ENCODE measurements at places on chromosomes 7 and 10. TPM values are rescaled to one million over a fixed set of nuclear protein-coding genes. Genes with fewer than 3 reads are reported as not detected.

CPA4 gene
- total RNA-seq = 2.3 TPM

INMT gene
- 131 TPM for total RNA-seq

LAMB1 gene
- total RNA-seq = 303 TPM

SPDYE9 gene
- total RNA-seq = not detected

NPS gene
- total RNA-seq = not detected

TLX1 gene
- not detected for total RNA-seq

INHBA gene
- 40.4 TPM for total RNA-seq

ITPRID1 gene
- not detected for total RNA-seq

MCU gene
- total RNA-seq = 25.5 TPM

VSTM2A gene
- not detected for total RNA-seq

PAPOLB gene
- total RNA-seq = 0.98 TPM

PTN gene
- 5.6 TPM for total RNA-seq

GNAI1 gene
- 65.8 TPM for total RNA-seq

MMP21 gene
- 0.31 TPM for total RNA-seq

OR2A42 gene
- 0.27 TPM for total RNA-seq

ADAM12 gene
- total RNA-seq = 5.8 TPM

PNLIP gene
- 2.8 TPM for total RNA-seq

- DNase-seq = no peak
These were observed 28.6 kb downstream of the SMKR1 start for GRCh38 chr7:129530795-129531391.

DNA sequence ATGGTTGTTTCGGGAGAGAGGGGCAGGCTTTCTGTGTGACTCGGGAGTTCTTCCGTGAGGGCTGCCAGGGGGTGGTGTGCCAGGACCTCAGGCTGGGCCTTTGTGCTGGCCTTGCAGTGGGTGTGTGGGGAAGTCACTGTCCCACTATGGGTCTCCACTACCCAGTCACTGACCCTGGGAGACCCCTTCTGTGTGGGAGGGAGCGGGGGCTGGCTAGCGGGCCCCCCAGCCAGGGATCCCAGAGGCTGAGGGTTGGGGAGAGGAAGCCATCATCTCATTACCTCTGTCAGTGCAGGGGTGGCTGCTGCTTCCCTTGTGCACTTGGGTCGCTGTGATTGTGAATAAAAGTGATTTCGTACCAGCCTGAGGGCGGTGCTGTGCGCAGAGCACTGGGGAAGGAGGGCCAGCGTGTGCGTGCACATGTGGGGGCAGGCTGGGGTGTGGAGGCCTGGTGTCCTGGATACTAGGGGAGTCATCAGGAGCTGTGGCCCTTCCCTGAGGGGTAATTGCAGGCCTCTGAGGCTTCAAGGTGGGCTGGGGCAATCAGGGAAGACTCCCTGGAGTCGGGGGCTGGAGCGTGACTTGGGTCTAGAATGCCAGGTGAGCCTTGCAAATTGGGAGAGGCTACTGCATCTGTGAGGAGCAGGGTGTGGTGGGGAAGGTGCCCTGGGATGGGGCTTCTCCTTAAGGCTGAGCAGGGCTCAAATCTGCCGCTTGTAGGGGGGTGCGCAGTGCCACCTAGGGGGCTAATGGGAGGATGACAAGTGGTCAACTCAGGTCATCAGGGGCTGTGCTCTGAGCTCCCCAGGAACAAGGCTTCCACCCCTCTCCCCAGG, 98.9 kb downstream of the NEURL1 start:
- DNase-seq = no peak

DNA sequence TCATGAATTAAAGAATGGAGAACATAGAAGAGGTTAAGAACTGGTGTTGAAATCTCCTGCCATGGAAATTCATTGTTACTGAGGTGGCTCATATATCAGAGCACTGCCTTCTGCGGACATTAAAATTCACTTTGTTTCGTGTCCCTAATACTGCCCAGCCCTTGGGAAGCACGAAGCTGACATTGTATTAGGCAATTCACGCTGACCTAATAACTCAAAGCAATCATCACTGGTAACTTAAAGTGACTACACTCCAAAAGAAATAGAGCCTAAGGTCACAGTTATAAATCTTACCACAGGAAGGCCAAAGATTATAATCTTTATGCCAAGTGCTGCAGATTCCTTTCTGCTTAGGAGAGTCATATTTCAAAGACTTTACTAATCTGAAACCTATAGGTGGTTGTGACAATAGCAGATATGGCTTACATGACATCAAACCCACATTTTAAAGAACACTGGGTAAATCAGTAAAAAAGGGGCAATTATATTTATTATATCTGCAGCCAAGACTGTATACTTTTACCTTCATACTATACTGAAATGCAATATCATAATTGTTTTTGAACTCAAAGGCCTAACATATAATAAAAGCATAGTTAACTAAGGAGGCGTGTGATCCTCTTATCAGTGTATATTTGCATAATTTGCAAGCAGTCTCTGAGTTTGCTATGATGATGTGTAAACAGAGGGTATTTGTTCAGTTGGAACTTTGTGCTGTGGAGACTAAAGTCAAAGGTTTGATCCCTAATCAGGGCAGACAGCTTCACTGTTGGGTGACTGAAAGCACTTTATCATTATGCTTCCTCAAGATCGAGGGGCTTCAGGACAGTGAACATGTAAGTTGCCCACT, 51.9 kb upstream of the CAPZA2 start:
- DNase-seq = no peak

DNA sequence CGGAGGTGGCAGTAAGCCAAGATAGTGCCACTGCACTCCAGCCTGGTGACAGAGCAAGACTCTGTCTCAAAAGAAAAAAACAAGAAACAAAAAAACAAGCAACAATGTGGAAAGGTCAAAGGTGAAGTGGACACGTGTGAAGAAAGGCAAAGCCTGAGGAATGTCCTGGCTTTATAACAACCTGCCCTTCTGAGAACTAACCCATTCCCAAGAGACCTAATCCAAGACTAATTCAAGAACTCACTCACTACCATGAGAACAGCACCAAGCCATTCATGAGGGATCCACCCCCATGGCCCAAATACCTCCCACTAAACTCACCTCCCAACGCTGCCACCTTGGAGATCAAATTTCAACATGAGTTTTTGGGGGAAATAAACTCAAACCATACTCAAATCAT, 47.5 kb upstream of the KIF5B start:
- DNase-seq = no peak

GRCh38 chr10:35937546-35937945, 295.4 kb upstream of the FZD8 start:
- no peak for DNase-seq

DNA sequence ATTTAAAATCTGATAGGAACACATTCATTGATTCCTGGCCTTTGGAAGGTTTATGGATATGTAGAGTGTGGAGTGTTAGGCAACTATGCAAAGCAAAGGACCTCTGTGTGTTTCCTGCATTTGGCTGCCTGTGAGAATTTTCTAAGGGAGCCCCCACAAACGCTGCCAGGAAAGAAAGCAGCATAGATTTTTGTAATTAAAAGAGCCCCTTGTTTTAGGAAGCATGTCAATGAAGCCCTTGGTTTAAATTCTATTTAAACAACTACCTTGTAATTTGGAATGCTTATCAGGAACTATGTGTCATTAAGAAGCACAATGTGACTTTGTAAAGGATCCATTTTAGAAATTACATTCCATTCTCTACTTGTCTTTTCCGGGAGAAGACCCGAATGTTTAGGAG, 742.5 kb downstream of the NXPH1 start:
- DNase-seq = no peak

- DNase-seq = no peak
These were observed 91.5 kb downstream of the CTTNBP2 start for GRCh38 chr7:117781707-117782106.

DNA sequence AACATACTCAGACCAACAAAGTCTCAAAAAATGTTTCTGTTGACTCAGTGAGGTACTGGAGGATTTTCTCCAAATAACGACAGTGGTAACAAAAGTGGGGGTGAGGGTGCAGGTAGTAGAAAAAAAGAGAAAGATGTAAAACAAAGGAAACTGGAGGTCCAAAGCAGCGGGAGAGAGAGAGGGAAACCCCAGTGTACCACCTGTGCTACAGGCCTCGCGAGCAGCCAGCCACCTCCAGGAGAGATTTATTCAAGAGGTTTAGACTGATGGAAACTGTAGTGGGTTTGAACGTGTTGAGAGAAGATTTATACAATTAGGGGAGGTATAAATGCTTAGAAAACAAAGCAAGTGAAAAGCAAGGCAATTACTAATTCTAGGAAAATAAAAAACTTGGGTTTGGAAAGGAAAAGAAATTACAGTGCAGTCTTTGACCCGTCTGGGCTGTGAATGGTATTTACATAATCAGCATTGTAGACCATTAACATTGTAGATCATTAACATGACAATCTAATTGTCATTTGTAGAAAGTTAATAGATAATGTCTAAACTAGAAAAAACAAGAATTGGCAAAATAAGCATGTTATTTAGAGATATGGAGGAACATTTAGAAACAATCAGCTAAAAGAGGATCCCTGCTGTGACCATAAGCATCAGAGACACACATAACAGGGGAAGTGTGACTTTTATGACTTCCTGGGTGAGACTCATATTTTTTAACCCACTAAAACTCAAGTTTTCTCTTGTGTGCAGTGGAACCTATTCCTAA, 180.0 kb downstream of the RELN start:
- no peak for DNase-seq

DNA sequence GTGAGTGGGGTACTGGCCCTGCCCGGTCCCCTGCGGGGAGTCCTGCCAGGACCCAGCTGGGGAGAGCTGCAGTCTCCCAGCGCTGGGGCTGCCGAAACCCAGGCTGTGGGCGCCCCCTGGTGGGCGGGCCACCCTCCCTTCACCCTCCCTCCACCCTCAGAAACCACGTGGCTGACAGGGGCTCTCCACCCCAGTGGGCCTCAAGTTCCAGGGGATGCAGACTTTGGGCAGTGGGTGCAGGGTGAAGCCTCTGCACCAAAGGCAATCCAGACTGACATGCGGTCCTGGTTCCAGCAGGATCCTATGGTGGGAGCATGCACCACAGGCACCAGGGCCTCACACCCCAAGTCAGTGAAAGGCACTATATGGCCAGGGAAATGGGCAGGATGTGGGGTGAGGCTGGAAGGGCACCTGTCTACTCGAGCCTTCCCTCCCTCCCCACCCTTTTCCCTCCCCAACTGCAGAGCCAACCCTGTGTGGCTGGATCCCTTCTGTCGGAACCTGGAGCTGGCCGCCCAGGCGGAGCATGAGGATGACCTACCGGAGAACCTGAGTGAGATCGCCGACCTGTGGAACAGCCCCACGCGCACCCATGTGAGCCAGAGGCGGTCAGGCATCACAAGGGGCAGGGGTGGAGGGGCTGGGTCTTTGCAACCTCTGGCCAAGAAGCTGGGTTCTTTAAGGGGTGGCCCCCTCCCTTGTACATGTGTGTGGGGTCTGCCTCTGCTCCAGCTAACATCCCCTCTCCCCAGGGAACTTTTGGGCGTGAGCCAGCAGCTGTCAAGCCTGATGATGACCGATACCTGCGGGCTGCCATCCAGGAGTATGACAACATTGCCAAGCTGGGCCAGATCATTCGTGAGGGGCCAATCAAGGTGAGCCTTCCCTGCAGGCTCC, 38.8 kb downstream of the PSAP start:
- peak; percentile 85 for DNase-seq

GRCh38 chr7:154789404-154789803, 213.5 kb downstream of the PAXIP1 start:
- DNase-seq = no peak

- DNase-seq = no peak
These were observed 468.3 kb upstream of the GALNT17 start for GRCh38 chr7:70663680-70664079.

DNA sequence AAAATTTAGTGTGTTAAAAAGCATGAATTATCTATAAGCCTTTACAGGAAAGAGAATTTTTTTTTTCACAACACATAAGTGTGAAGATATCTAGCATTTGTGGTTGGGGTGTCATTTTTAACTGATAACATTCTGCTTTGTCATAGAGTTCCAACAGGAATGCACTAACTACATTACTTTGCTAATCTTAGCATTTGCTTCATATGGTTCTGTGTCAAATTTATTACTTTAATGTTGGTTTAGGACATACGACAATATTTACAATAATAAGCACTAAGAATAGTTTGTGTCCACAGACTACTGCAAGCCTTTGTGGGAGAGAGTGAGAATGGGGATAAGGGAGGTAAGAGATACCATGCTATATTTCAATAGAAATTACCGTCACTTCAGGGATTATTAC, 40.6 kb upstream of the MAGI2 start:
- no peak for DNase-seq

- DNase-seq = no peak
These were observed 49.4 kb downstream of the ARHGAP22 start for GRCh38 chr10:48555310-48556042.

DNA sequence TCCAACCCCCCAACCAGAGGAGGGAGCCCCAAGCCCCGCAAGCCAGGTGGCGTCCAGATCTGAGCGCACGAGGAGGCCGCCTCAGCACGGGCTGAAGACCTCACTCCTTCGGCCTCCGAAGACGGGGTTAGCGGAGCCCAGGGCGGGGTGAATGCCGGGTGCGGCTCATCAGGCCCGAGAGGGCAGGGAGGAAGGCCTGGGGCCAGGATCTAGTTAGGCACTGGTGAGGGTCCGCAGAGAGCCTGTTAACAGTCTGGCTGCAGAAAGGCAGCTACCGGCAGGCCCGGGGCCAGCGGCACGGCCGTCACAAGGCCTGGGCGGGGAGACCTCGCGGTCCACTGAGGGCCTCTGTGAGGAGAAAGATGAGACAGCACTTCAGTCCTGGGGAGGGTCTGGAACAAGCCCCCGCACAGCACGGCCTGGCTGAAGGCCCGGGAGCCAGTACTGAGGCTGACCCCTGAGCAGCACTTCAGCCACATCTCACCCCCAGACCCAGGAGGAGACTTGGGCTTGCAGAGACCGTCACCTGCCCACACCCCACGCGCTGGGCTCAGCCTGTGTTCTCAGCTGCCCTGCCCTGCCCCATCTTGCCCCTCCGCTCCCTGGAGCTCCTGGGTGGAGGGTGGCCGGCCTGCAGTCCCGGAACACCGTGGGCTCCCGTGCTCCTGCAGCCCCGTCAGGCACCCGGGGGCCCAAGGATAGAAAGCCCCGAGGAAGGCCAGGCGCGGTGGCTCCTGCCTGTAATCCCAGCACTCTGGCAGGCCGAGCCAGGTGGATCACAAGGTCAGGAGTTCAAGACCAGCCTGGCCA, 193.2 kb downstream of the ELFN1 start:
- DNase-seq = no peak

DNA sequence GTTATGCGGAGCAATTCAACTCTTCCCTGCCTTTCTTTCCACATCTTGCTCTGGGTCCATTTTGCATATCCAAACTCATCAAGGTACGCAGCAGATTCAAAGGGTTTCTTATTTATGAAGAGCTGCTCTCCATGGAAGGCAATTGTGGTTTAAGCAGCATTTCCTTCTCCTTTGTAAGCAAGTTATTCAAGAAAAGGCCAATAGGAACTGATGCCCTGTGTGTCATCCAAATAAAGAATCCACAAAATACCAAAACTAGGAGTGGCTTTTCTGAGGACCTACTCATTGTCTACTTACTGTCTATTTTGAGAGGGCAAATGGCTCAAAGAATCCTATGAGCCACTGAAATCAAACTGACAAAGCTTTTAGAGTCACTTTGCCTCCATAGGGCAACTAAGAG, 253.1 kb downstream of the PTEN start:
- DNase-seq = no peak

GRCh38 chr10:70405037-70405824, 1.3 kb downstream of the EIF4EBP2 start:
- DNase-seq = peak; percentile 85

GRCh38 chr10:132212816-132213215, 26.1 kb downstream of the DPYSL4 start:
- no peak for DNase-seq
